Pulmonary artery endothelial cell (primary cell): ENCODE measurements at places on chromosomes 1 and 21.

DNA sequence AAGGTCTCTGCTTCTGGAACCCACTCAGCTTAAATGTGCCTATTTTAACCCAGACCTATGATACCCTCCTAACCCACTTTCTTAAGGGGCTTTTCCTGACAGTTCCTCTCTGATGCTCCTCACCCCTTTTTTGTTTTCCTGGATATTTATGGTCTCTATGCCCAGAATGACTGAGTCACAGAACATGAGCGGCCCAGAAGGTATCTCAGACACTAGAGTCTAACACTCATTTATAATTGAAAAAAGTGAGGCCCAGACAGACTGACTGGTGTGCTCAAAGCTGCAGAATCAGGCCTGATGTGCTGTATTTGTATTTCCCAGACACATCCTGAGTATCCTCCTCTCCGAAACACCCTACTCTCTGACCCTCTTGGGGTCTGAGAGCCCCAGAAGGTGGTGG, 44.0 kb downstream of the LRRC71 start:
- no peak for DNase-seq

DNA sequence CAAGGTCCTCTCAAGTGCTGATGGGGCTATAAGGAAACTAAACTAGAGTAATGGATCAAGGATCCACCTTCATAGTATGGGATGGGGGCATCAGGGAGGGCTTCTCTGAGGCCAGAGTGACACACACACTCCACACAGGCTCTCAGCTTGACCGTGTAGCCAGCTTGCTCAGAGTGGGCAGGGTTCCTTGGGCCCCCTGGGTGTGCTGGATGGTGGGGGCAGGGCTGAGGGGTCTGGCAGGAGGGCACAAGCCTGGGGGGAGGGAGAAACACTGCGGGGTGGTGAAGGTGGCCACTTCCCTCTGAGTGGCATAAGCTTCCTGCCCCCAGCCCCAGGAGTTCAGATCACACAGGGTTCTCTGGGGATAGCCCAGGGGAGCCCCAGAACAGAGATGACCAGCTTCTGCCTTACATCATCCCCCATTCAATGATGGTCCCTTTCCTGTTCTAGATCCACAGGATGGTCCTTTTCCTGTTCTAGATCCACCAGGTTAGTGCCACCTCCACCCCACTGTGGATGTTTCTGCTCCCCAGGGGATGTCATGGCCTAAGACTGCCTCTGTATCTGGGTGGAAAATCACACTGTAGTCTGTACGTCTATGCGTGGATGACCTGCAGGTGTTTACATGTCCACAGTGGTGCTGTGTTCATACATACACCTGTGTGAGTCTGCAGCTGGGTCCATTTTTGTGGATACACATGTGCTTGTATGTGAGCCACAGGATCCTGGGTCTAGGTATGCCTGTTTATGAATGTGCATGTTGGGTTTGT, 525.0 kb downstream of the PTPRU start:
- no peak for DNase-seq

- DNase-seq, result no peak
These were observed 28.4 kb upstream of the ST3GAL3 start for GRCh38 chr1:43678940-43679339.

GRCh38 chr1:30834253-30834652, 74.3 kb downstream of the SDC3 start:
- no peak for DNase-seq

- no peak for DNase-seq
These were observed 41.4 kb downstream of the MTARC1 start for GRCh38 chr1:220828179-220828490.

DNA sequence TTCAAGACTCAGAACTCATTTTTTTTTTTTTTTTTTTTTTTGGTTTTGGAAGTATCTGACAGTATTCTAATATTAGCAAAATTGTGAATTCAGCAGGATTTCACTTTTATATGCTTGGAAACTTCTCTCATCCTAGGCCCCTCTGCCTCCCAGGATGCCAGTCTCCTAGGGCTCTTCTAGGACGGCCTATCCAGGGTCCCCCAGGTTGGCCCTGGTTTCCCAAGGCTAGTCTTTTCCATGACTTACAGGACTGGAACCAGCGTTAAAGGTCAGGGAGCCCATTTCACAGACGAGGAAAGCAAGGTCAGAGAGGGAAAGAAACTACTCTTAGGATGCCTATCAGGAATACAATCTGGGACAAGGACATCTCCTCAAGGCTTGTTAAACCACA, 412.5 kb downstream of the PTPRU start:
- no peak for DNase-seq

- no peak for DNase-seq
These were observed 48.7 kb upstream of the COL18A1 start for GRCh38 chr21:45356251-45356650.
